ENCODE measurements at places on chromosomes 11 and 22.

DNA sequence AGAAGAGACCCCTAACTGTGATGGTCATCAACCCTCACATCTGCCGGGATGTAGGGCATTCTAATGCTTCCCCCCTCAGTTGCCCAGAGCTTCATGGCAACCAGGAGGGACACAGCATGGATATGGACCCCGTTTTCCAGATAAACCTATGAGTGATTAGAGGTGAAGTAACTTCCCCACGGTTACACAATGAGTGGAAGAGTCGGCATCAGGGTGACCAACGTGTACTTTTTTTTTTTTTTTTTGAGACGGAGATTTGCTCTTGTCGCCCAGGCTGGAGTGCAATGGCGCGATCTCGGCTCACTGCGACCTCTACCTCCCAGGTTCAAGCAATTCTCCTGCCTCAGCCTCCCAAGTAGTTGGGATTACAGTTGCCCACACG, 25.0 kb downstream of the TXN2 start:
- no peak for DNase-seq

DNA sequence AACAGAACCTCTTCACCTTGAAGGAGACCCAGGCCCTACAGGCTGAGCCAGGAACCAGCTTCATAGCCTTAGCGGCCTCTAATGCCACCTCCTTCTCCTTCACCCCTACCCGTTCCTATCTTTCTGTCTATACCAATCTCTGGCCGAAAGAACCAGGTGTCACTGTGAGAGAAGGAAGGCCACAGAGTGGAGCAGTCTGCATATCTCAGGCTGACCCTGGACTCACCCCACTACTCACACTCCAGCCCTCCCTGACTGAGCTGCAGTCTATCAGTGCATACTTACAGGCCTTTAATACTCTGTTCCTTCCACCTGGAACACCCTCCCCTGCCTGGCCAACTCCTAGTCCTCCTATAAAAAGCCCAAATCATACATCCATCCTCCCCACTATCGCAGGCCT, 32.7 kb downstream of the ARAP1 start:
- DNase-seq, result no peak

DNA sequence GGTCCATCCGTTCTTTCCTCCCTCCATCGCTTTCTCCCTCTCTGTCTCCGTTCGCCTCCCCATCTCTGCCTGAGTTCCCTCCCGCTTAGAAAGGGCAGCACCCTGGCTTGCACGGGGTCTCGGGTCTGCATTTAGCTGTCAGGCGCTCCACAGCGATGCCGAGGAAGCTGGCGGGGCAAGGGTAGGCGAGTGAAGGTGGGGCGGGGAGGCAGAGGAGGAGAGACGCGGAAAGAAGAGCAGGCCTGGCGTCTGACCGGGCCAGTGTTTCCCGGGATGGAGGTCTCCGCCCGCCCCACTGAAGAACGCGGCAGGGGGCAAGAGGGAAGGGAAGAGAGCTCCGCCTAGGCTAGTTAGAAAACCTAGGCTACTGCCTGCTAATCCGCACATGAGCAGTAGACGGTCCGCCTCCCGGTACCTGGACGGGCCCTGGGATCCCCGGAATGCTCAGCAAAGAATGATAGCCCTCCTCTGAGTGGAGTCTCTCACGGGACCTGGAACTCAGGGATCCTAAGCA, 3922.5 kb upstream of the OR11H1 start:
- no peak for DNase-seq

GRCh38 chr11:40716344-40717130, 742.9 kb downstream of the LRRC4C start:
- no peak for DNase-seq

- no peak for DNase-seq
Measured at GRCh38 chr11:11450744-11451362, 97.8 kb upstream of the CSNK2A3 start.

DNA sequence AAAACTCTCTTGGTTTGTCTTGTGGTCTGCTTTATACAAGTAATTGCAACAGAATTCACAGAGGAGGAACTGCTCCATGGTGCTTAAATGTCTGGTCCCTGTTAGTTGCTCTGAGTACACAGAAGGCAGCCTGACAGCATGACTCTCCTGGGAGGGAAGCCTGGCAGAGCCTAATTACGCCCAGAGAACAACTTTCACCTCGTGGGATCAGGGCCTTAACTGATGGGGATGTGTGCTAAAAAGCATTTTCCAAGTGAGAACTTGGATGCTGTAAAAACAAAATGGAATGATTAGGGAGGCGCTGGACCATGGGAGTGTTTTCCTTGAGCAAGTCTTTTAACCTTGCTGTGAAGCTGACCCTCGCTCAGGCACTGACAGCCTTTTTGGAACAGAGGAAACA, 154.0 kb upstream of the TENM4 start:
- DNase-seq, result no peak

DNA sequence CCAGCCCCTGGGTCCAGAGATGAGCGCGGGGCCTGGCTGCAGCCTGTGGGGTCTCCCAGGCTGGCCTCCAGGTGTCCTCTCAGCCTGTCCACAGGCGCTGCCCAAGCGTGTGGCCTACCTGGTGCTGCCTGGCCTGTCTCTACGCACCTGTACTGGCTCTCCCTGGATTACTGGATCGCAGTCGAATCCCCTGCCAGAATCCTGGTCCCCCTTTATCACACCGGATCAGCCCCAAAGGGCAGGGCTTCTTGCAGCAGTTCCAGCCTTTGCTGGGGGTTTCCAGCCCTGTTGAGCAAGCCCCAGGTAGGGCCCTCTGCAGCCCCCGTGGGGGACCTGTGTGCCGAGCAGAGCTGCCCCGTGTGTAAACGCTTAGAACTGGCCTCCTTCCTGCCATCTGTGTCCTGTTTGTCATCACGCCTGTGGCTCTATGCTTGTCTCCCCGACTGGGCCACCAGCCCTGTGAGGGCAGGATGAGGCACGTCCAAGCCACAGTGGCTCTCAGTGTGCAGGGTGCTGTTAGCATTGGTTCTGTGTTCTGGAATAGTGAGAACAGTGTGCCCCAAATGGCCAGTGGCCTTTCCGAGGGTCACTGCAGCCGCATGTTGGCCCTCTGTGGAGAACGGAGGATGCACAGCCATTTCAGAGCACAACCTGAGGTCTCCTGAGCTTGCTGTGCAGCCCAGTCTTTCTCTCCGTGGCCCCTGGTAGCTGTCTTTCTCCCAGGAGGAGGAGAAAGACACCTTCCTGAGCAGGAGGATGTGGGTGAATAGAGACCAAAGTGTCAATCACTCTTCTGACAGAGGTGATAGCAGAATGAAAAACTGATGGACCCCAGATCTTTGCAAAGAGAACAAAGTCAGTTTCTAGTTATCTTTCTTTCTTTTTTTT, 13.9 kb upstream of the TXNRD2 start:
- DNase-seq, result no peak

- DNase-seq, result no peak
Measured at GRCh38 chr11:119891055-119891768, 162.2 kb upstream of the NECTIN1 start.

DNA sequence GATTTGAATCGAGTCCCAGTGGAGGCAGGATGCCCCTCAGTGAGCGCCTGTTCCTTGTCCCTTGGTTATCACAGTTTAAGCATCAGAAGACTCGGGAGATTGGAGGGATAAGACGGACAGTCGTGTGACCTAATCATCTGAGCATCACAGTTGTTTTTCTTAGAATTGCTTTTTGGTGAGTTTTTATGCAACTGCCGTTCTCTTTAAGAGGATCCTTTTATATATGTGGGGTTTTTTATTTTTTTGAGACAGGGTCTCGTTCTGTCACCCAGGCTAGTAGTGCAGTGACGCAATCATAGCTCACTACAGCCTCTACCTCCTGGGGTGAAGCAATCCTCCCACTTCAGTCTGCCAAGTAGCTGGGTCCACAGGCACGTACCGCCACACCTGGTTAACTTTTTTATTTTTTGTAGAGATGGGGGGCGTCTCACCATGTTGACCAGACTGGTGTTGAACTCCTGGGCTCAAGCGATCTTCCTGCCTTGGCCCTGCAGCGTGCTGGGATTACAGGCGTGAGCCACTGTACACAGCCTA, 16.5 kb downstream of the NUP50 start:
- DNase-seq, result no peak

DNA sequence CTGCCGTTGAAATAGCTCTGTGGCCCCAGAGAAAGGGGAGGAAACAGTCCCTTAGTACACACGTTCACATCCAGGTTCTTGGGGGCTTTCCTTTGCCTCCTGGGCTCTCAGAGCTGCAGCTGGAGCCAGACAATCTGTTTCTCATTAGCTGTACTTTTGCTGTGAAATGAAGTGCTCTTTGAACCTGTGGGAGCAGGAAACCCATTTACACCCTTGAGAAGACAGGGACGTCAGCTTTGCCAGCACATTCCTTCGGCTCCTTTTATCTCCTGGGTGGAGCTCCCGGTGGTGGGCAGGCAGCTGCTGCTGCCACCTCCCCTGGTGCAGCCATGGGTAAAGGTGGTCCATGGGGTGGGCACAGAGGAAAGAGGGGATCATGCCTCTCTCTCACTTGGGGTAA, 80.6 kb upstream of the TIMP3 start:
- DNase-seq, result no peak

DNA sequence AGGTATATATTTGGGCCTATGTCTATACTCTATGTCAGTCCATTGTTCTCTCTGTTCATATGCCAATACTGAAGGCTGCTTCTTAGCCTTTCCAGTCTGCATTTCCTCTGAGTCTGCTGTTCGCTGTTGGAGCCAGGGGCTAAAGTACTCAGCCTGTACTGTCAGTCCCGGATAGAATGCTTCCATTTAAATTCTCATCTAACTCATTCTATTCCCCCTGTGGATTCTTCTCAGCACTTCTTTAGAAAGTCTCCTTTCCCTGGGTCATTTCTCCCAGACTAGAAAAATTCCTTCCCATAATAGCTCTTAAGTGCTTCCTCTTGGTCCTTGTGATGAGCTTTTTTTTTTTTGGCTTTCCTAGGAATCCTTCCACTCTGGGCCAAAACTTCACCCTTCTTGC, 293.1 kb downstream of the KIRREL3 start:
- DNase-seq, result no peak

GRCh38 chr11:93686226-93686625, 24.7 kb downstream of the CEP295 start:
- no peak for DNase-seq
